ENCODE measurements at places on chromosomes 3 and 15.

DNA sequence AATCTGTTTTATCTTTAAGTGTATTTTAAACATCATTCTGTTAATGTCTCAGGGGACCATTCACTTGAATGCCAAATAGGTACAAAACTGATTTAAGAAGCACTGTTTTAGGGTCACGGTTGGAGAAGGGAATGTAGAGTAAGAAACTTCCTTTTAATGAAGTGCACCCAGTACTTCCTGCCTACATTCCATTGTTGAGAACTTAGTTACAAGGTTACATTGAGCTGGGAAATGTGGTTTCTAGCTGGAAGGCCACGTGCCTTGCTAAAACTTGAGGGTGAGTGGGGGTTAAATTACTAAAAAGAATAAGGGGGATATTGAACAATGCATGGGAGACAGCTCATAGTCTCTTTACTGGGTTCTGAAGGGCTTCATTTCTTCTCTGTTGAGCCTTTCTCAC, 78.3 kb upstream of the TBC1D5 start:
- DNase-seq: no peak

- no peak for DNase-seq
These were observed 93.2 kb downstream of the TP63 start for GRCh38 chr3:189724356-189724755.

DNA sequence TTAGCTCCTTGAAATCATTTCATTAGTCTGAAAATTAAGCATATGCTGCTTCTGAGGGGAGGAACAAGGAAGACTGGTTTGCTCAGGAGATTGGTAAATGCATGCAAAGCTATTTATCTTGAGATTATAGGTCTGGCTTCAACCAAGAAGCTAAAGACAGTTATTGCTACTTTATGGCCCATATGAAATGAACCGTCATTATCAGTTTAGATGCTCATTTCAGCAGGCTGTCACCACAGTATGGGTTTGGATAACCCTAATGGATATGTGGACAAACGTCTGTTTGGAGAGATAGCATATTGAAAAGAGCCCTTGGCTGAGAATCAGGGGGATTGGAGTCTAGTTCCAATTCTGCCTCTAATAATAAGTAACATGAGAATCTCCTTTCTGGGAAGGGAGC, 922.6 kb downstream of the TUSC7 start:
- DNase-seq: peak; percentile 20

- DNase-seq: no peak
These were observed 226.7 kb upstream of the DCBLD2 start for GRCh38 chr3:99128235-99128634.

DNA sequence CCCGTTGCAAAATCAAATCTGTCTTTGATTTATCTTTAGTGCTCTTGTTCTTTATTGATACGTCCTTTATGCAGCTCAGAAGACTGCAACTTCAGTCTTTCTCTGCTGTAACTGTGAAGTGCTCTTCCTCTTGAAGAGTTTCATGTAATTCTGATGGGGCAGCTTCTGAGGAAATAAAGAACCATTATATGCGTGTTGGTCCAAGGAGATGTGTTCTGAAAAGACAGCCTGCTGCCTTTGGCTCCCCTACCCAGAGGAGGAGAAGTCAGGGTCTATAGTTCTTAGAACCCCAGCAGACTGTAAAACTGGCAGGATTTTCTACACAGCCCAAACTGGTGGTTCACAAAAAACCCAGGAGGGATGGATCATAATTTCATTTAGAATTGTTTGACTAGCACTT, 22.4 kb upstream of the ABHD10 start:
- no peak for DNase-seq

DNA sequence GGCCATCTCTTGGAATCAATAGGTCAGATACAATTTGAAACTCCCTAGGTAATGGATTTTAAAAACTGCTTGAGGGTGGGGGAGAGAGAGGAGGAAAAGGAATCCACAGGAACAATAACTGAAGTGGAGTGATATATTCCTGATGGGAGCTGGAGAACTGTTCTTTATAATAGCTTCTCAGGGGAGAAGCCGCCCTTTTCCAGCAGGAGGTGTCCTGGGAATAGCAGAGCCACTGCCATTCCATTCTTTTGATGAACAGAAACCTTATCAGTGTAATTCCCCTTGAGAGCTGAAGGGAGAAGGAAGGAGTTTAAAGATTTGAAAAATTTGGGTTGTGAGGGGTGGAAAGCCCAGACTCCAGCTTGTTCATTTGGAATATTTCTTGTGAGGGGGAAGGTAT, 504.9 kb upstream of the DPH6 start:
- DNase-seq: no peak

GRCh38 chr15:41900526-41901380, 6.9 kb upstream of the SPTBN5 start:
- no peak for DNase-seq

DNA sequence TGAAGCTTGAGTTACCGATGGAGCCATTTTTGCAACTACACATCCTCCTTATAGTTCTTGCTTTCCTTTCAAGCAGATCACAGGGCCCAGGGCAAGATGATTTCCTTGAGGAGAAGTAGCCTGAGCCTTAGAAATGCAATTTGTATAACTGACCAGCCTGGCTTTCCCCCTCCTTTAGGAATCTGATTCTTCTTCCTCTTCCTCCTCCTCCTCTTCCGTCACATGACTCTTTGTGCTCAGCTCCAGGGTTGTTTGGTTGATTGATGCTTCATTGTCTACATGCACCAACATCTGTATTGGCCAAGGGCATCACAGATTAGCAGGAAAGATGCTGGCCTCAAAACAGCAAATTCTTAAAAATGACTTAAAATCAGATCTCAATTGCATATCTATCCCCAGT, 3.3 kb downstream of the SNAPC5 start:
- DNase-seq: no peak

DNA sequence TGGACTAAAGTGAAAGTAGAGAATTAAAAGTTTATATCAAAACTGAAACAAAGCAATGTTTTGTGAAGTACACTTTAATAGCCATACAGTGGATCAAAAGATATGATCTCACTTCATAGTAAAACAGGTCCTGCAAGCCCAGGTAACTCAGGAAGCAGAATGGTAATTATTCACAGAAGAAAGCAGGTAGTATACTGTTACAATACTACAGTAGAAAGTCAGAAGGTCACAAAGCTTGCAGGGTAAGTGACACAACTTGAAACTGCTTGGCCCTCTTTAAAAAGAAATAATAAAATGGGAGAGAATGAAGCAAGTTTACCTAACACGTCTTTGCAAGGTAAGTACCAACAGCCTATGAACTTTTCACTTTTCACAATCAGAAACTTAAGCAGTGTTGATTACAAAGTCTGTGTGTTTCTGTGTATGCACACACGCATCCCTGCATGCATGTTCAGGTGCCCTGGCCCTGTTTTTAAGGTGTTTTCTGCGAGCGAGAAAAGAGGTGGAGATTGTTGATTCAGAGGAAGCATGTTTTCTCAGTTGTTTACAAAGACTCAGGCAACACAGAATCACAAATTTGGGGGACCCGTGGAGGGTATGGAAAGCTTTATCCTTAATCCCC, at the start of gene NAALADL2:
NAALADL2 (plus strand) TSS at position 221 of the 622 bp plus-strand sequence.
- DNase-seq: no peak

- DNase-seq: no peak
These were observed 429.5 kb downstream of the ZIC1 start for GRCh38 chr3:147838652-147839051.

GRCh38 chr3:154180836-154181691, 59.9 kb downstream of the ARHGEF26 start:
- DNase-seq: no peak

DNA sequence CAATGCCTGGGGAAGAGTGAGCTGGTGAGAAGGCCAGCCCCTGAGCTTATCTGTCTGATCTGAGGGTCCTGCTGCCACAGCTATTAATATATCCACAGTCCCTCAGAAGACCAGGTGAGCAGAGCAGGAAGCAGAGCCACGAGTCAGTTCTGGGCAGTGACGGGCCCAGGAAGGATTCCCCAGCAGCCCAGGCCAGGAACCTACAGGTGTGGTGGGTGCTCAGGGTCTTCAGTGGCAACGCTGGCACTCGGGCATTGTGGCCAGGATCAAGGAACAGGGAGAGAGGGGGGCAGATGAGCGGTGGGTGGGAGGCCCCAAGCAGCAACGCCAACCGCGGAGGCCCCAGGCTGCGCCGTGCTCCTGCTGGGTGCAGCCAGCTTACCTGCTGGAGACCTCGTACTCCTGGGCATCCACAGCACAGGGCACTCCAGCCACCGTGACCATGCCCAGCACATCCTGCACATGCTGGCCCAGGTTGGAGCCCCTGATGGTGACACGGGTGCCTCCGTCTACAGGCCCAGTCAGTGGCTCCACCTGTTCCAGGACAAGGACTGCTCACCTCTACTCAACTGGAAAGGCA, 12.3 kb downstream of the PLXNB1 start:
- no peak for DNase-seq

DNA sequence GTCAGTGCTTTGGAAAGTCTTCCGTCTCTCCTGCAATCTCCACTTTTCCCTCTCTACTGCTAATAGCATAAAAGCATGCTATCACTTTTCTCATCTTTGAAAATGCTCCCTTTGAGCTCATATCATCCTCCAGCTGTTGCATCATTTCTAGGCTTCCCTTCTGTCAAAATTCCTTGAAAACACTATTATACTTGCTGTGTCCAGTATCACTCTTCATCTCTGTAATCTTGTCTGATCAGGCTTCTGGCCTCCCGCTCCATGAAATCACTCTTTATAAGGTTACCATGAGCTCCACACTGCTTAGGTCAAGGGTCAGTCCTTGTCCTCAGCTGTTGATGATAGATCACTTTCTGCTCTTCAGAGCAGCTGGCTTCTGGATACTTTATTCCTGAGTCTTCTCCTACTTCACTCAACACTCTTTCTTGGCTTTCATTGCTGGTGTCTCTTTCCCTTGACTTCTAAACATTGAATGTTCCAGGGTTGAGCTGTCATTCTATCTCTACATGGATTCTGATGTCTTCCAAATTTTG, 50.9 kb upstream of the SPTSSB start:
- DNase-seq: no peak

DNA sequence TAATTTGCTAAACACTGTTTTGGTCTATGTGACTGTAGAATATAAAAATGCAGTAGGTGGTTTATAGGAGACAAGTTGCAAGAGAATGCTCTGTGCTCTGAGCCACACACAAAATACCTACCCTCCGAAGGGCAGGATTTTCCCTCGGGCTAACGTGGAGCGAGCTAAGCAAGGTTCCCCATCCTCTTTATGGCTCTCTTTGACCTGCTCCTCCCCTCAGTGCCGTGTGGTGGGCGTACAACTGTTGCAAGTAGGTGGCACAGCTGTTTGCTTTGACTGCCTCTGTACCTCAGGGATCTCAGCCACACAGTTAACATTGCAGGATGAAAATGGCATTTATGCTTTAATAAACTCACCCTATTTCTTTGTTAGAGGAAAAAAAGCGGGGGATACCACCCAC, 339.1 kb downstream of the SATB1 start:
- DNase-seq: no peak

- DNase-seq: no peak
These were observed 34.4 kb downstream of the B3GNT5 start for GRCh38 chr3:183287301-183287971.

DNA sequence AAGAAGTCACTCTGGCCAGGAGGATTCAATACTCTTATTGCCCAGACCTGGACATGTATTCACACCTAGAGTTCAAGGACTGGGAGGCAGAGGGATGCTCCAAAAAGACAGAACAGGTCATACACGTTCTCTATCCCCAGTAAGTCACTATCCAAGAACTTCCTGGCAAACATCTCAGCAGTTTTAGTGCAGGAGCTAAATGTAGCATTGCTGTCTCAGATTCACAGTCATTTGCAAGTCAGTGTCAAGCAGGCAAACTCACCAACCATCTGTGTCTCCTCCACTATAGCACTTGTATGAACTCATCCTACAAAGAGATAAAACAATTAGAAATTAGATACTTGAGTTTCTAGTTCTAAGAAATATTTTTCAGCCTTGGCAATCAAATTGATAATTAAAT, 38.4 kb downstream of the ABHD17C start:
- DNase-seq: no peak

GRCh38 chr3:171967137-171967783, 72.1 kb upstream of the FNDC3B start:
- DNase-seq: no peak

- peak; percentile 14 for DNase-seq
These were observed 1.0 kb upstream of the ARIH1 start for GRCh38 chr15:72472992-72473610.

DNA sequence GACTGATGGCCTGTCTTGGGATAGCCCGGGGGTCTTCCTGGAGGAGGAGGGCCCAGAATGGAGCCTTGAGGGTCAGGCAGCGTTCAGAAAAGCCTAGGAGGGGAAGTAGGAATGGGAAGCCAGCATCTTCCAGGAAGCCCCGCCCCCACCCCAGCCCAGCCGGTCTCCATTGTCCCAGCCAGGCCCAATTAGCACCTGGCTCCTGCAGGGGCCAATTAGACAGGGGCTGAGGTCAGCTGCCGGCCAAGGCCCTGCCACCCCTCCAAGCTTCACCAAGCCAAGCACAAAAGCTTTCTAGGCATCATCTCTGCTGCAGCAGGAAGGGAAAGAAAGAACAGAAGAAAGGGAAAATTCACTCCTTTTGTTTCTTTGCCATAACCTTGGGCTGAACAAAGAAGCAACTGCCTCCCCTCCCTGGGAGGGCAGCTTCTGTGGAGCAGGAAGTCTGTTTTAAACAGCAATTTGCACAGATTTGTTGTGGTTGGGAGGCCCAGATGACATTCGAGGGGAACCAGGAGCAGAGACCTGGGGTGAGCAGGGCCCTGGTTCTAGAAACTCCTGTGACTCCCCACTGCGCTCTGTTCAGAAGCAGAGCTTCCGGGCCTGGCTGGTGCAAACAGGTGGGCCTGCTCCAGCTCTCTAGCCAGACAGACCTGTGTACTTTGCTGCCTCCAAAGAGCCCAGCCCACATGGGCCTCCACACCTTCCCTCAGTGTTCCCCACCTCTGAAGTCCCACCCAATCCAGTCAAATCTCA, 47.7 kb downstream of the CYP11A1 start:
- DNase-seq: no peak

- DNase-seq: no peak
These were observed 458.3 kb downstream of the MFSD1 start for GRCh38 chr3:159260049-159260662.

DNA sequence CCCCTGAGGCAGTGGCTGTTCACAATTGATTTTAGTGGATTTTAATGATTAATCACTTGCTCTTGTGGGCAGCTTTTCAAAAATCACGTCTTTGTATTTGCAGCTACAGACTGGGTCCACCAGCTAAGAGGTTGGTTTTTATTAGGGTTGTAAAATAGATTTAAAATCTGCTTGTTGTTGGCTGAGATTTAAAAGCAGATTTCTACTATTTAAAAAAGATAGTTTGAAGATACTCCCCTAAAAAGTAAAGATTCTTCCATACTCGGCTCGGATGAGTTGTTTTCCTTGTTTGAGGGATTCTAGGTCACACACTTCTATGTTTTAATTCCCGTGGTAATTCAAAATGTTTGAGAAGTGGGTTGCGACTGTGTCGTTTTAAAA, 1.7 kb downstream of the KLHL24 start:
- DNase-seq: no peak

Measured in NCI-H524 treated with DMSO at 0.1 percent for 48 hours (cell line).